ENCODE measurements at places on chromosomes 6 and 20.
A peak's percentile ranks its signal among the peaks of the same experiment; 100 is the strongest.

DNA sequence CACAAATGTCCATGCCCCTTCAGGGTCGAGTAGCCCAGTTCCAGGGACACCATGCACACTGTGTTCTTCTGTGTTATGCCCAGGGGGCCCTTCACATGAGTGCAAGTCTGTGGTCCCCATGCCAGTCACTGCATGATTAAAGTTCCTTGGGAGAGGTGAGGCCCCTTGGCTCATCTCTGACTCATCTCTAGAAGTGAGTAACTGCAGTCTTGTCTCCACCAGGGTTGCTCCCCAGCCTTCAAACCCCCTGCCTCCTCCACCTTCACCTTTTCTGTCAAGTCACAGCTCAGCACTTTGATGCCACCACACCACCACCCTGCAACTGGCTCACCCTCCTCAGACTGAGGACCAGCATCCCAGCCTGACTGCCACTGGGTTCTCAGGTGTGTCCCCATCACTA, 161.7 kb downstream of the UNC5CL start:
- no peak for DNase-seq

DNA sequence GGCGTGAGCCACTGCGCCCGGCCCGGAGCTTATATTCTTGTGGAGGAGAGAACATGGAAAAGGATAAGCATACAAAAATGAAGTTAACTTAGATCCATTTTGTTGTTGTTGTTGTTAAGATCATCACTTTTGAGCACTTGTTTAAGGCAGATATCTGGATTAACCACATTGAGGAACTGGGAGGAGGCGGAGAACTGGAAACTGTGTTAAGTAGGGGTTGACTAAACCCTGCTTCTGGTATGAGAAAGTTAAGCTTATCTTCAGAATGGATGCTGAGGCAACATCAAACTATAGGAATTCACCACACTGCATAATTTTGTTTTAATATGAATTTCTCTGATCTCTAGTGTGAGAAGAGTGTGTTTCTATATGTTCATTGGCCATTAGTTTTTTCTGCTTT, 57.6 kb downstream of the GCNT2 start:
- no peak for DNase-seq

DNA sequence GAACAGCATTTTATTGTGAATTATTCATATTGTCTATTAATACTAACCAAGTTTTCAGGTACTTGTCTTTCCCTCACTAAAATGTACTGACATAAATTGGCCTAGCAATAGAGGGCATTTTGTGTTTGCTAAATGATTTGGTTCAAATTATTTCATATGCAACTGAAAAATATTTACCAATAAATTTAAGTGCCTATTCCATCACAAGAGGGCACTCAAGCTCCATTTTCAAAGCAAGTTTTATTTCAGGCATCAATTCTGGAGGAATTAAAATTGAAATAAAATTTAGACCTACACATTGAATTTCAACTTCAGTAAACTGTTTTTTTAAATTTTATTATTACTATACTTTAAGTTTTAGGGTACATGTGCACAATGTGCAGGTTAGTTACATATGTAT, 114.3 kb upstream of the SYNCRIP start:
- peak; percentile 39 for DNase-seq

DNA sequence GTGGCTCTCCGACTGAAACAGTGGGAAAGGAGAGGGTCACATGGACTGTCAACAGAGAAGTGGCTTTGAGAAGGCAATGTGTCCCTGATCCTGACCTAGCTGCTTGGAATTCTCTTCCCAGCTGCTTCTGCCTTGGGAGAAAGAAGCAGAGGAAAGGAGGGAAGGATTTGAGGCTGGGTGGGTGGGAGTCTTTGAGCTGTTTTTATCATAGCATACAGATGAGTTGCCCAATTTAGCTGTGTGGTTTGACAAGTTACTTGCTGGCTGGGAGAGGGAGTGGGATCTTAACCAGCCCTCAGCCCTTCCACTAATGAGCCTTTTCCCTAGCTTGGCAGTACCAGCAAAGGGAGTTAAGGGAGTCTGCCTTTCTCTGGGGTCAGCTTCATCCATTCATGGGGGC, 51.1 kb upstream of the MYL9 start:
- DNase-seq, result no peak

- no peak for DNase-seq
Measured at GRCh38 chr20:19099596-19100545, 112.6 kb upstream of the SLC24A3 start.

GRCh38 chr20:56483970-56484369, 15.5 kb downstream of the RTF2 start:
- no peak for DNase-seq

- no peak for DNase-seq
Measured at GRCh38 chr20:12838261-12838866, 170.4 kb upstream of the SPTLC3 start.

DNA sequence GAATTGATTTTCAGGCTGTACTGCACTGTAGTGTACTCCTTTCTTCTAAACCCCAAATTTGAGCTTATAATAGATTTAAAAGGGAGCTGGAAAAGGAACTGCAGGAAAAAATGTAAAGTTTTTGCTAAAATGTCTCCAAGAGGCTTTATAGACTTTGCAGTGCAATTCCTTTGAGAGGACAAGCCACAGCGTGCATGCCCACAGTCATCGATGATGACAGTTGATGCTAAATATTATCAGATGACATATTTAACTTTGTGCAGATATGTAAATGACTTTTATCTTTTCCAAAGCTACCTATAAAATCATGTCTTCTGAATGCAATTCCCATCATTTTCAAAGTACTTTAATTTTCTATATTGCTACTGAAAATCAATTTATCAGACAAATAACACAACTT, 24.3 kb upstream of the HDGFL1 start:
- no peak for DNase-seq

DNA sequence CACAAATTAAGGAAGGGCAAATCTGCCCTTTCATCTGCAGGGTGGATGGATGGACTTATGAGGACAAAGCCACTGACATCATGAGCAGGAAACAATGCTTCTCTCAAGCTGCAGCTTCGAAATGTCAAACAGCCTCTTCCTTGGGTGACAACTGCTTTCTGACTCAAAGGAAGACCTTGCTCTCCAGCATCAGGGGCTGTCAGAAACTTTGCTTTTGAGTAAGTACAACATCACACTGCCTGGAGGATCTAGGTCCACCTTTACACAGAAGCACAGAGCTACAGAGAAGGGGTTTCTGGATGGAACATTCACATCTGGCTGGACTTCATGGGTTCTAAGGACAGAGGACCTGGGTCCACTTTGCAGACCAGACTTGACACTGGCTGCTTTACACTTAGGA, 5.9 kb downstream of the CST1 start:
- DNase-seq, result peak; percentile 33

- peak; percentile 36 for DNase-seq
Measured at GRCh38 chr6:158018851-158019361, 37.2 kb downstream of the SYNJ2 start.

DNA sequence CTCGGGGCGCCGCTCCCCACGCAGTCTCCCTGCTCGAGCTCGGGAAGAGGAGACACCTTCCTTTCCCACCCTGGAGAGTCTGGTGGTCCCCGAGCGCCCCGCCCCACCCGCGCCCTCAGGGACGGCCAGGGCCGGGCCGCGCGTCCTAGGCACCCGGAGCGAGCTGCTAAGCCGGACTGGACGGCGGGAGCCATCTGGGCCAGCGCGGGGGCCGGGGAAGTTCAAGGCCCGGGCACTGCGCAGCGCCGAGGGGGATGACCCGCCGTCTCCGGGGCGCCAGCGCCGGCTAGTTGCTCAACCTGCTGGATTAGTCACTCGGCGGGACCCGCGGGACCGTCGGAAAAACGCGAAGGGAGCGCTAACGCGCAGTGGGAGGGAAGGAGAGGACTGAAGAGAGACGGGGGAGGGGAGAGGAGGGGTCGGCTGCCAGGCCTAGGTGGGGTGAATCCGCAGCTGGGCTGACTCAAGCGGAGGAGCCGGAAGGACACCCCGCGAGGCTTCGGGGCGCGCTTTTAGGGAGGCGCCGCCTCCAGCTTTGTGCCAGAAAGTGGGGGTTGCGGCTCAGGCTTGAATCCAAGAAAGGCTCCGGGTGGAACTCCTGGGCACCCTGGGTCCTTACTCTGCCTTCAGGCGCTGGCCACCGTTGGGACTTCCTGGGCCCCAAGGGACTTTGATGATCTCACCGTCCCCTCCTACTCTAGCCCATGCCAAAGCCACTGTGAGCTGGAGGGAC, 75.7 kb upstream of the FOXP4 start:
- DNase-seq, result peak; percentile 36

DNA sequence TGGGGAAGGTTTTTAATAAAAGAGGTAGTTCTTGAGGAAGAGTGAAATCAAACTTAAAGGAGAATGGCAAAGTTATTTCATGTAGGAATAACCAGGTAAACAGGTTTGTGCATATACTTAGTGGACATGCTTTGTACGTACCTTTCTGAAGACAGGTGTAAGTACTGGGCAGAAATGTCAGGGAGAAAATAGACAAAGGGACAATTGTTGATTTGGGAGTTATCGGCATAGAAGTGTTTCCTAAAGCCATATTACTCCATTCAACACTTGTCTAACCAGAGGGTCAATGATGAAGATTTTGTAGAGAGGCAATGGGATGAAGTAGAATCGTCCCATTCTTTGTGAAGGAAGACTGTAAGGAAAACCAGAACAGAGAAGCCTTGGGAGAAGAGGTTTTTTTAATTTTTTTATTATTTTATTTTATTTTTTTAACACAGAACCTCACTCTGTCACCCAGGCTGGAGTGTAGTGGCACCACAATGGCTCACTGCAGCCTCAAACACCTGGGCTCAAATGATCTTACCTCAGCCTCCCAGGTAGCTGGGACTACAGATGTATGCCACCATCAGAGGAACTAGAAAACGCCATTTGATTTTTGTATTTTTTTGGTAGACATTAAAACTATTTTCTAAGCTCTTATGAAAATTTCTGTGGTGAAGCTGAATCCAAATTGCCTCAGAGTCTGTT, 18.0 kb downstream of the SMAP1 start:
- DNase-seq, result no peak

DNA sequence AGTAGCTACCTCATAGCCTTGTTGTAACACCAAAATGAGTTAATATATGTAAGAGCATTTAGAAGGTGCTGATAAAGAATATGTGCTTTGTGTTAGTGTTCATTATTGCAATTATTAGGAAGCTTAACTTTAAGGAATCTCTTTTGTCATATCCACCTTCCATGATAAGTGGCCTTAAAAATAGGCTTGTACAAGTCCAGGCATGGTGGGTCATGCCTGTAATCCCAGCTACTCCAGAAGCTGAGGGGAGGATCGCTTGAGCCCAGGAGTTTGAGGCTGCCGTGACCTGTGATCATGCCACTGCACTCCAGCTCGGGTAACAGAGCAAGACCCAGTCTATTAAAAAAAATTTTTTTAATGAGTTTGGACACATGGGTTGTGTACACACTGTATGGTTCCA, 285.5 kb downstream of the ZFAND3 start:
- no peak for DNase-seq

DNA sequence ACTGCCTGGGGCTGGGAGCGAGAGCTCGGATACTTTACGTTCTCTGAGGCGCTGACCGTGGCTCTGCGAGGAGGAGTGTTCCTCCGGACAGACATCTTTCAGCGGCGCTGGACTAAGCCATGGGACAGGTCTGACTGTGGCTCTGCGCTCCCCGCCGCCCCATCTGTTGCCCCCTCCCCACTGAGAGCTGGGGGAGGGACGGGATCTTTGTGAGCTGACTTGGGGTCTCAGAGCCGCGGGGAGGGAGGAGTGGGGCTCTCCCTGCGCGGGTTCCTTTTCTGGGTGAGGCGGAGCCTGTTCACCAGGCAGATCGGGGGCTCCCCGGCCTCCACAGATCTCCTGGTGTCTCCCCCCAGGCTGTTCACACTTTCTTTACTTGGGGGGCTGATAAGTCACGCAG, 11.3 kb upstream of the GATA5 start:
- DNase-seq, result no peak

DNA sequence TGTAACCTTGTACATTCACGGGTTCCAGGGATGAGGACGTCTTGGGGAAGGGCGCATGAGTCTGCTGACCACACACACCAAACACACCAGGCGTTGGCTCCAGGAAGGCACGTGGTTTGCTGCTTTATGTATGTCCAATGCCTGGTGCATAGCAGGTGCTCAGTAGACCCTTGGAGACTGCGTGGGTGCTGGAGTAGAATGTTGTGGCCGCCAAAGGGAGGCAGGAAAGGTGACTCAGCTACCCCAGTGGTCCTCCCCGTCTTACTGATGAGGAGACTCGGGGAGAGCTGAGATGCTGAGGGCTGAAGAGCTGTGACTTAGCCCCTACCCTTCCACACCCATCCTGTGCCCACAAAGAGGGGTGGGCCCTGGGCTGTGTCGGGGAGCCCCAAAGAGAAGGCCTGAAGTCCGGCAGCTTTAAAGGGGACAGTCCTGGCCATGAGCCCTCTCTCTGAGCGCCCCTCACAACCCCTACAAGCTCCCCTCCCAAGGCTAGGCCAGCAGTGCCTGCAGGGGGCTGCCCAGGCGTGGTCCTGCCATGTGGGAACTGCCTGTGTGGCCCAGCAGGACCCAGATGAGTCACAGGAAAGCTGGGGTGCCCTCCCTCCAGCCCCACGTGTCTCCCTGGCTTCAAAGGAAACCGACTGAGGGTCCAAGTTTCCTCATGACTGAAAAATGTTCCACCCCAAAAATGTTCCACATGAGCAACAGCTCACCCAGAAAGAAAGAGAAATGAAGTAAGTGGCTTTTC, 28.0 kb upstream of the PTGIS start:
- no peak for DNase-seq

- peak; percentile 90 for DNase-seq
Measured at GRCh38 chr6:148530394-148530953, 187.8 kb downstream of the SASH1 start.

- no peak for DNase-seq
Measured at GRCh38 chr6:33731751-33732282, 14.9 kb downstream of the IP6K3 start.

DNA sequence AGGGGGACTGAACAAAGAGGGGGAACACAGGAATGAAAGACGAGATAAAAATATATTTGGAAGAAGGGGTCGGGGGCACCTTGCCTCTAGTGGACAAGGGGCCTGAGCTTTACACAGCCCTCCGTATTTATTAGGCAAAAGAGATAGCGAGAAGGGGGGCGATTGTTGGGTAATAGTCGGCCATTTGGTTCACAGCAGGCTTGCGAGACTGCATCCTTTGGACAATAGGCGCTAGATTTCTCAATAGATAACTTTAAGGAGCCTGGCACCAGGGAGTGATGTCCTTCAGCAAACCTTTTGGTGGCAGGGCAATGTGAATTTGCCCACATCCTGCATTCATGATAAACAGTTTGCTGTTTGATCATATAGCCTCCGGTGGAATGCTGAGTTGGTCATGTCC, 3.0 kb upstream of the NANP start:
- DNase-seq, result no peak

GRCh38 chr20:32777177-32777956, 15.2 kb downstream of the DNMT3B start:
- DNase-seq, result no peak

GRCh38 chr6:35087361-35088280, 53.5 kb downstream of the TCP11 start:
- no peak for DNase-seq

GRCh38 chr6:10465629-10466499, 51.0 kb upstream of the TFAP2A start:
- peak; percentile 28 for DNase-seq

GRCh38 chr6:125728739-125729138, 20.7 kb upstream of the HEY2 start:
- no peak for DNase-seq
